ENCODE measurements at places on chromosomes 13 and 19.

- H3K27ac ChIP-seq, result no peak overlapping the region
- no peak overlapping the region for H3K4me3 ChIP-seq
- no peaks in the 10 kb centered on the region for H3K4me1 ChIP-seq
- no peaks in the 10 kb centered on the region for H3K36me3 ChIP-seq
- no peak for DNase-seq
These were observed 11.9 kb upstream of the TPTE2 start for GRCh38 chr13:19573120-19573716.

DNA sequence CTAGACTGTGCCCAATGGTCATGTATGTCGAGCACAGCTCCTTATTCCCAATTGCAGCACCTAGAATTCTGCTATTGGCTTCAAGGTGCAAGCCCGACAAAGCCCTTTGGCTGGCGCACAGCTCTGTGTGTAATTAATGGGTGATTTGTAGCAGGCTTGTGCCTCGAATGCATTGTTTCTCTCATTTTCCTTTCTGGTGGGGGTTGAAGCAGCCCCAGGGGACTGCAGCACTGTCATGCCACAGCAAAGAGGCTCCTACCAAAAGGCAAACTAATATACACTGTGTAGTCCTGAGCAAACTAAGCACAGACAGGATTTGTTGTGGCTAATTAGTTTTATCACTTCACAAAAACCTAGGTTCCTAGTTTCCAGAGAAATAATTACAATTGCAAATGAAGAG is 898.7 kb downstream of the UQCRFS1 start:
- H3K27ac ChIP-seq, result no peak overlapping the region
- no peak for DNase-seq
- H3K36me3 ChIP-seq, result no peaks in the 10 kb centered on the region
- H3K4me3 ChIP-seq, result no peak overlapping the region
- no peaks in the 10 kb centered on the region for H3K27me3 ChIP-seq
- no peaks in the 10 kb centered on the region for H3K4me1 ChIP-seq

DNA sequence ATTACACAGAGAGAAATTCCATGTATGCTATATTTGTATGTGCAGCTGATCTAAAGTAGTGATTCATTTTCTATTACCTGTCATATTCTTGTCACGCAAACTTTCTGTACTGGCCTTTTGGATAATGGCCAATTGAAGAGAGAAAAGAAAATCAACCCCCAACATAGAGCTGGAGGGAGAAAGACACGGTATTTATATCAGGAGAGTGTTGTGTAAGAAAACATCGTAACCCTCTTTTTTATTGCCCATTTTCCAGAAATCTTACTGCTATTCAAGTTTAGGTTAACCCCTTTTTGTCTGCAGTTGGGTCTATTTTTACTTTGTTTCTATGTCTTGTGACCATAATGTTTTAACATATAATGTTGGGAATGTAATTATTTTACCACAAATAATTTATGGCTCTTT is 27.9 kb downstream of the DGKH start:
- H3K27ac ChIP-seq, result no peak overlapping the region
- no peaks in the 10 kb centered on the region for H3K27me3 ChIP-seq
- no peak overlapping the region for H3K4me3 ChIP-seq
- H3K4me1 ChIP-seq, result no peaks in the 10 kb centered on the region
- no peak for DNase-seq

DNA sequence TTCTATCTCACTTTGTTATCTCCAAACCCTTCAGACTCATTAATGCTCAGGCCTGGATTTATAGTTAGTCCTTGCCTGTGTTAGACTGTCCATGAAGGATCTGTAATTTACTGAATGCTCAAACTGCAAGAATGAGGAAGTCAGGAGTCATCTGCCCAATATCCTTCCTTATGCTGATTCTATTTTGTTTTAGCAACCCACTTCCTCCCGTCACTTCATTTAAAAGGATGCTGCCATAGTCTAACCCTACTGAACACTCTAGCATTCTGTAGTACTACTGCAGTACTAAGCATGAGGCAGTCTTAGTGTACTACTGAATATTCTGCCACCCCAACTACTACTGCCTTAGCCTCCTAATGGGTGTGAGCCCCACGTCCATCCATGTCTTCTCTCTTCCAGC is 1.5 kb downstream of the FCAR start:
- no peaks in the 10 kb centered on the region for H3K4me1 ChIP-seq
- H3K27ac ChIP-seq, result no peak overlapping the region
- no peak for DNase-seq
